Neural progenitor cell (in vitro differentiated cells): ENCODE measurements at places on chromosomes 7 and 10.
A peak's percentile ranks its signal among the peaks of the same experiment; 100 is the strongest.

DNA sequence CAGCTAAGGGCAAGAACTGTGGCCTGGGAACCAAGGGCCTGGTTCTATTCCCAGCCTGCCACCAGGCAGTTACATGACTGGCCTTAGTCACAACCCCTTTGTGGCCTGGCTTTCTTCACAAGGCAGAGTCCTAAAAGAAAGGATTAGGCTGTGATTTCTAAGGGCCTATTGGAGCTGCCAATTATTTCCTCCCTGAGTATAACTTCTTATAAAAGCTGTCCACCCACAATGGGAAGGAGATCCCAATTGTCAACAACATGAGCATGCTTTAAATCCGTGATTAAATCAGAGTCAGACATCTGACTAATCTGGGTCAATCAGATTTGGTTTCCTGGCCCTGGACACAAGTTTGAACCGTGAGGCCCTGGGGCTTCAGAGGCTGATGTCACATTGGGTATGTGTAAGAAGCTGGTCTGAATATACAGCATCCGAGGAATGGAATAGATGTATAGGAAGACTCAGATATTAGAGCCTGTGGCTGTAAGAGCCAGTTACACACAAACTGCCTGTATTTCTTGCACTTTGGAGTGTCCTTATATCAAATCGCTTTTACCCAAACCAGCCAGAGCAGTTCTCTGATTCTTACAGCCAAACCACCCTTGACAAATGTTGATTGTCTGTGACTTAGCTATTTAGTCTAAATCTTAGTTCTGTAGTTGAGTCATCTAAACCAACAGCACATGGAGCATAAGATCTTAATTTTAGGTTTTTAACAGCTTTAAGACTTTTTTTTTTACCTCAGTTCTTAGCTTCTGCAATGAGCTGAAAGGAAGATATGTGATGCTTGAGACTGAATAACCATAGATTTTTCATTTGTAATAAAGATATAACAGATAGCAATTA is 61.3 kb downstream of the ABCB4 start:
- peak overlapping the region; percentile 89 for H3K27ac ChIP-seq
- no peaks in the 10 kb centered on the region for H3K36me3 ChIP-seq
- DNase-seq: peak; percentile 84

DNA sequence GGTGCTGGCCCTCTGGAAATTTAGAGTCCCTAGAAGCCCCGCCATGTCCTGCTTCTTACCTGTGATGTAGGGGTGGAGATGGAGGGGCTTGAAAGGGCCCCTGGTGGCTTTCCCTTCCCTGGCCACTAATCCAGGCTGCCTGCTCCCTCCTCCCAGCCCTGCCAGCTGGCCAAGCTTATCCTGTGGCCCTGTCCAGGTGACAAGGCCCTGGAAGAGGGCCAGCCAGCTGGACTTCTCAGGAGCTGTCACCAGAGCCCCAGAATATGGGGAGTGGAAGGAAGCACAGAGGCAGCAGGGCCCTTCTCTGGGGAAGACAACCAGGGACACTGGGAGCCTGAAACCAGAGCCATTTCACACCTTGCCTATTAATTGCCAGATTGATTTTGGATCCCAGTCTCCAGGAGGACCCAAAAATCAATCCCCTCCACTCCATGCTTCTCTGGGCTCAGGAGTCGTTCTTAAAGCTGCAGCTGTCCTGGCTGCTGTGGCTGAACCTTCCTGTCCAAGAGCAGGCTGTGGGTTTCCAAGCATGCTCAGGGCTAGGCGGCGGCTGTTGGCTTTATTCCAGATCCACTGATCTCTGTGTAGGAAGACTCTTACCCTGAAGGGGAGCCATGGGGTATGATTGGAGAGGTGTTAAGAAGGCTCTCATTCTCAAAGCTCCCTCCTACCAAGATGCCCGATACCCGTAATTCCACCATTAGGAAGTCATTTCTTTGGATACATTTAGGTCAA is 52.6 kb upstream of the PCBD1 start:
- peaks cover 3% of the 10 kb centered on the region for H3K4me1 ChIP-seq
- H3K36me3 ChIP-seq: no peaks in the 10 kb centered on the region
- no peak for DNase-seq
- no peaks in the 10 kb centered on the region for H3K27me3 ChIP-seq
- no peak overlapping the region for H3K27ac ChIP-seq
- H3K4me3 ChIP-seq: no peak overlapping the region

DNA sequence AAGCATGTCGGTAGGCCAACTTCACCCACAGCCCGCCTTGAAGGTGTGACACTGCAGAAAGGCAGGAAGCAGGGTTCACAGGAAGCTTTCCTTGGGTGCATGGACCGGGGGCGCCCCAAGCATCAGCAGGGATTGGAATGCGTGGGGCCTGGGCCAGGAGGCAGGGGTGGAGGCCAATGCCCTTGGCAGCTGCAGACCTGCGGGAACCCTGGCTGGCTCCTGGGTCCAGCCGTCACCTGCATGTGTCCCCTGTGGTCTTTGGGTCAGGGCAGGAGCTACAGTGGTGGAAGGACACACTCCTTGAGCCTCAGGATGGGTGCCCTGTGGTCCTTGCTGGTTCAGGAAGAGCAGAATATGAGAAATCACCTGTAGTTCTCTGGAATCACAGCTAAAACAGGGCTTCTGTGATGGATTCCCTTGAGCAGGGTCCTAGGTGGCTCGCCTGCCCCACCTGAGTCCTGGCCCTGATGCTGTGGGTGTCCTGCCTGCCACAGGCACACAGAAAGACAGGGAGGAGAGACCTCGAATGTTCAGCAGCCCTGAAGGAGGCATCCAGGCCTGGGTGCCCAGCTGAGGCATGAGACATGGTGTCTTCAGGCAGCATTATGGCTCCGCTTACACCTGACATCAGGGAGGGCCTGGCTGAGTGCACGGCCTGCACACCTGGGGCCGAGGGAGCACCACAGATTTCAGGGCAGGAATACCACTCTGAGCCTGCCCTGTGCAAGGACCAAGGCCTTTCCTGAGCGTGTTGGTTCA is 15.1 kb downstream of the ANTXRL start:
- no peak overlapping the region for H3K4me3 ChIP-seq
- H3K36me3 ChIP-seq: no peaks in the 10 kb centered on the region
- no peaks in the 10 kb centered on the region for H3K27me3 ChIP-seq
- no peak for DNase-seq
- peaks cover 11% of the 10 kb centered on the region for H3K4me1 ChIP-seq
- no peak overlapping the region for H3K27ac ChIP-seq

DNA sequence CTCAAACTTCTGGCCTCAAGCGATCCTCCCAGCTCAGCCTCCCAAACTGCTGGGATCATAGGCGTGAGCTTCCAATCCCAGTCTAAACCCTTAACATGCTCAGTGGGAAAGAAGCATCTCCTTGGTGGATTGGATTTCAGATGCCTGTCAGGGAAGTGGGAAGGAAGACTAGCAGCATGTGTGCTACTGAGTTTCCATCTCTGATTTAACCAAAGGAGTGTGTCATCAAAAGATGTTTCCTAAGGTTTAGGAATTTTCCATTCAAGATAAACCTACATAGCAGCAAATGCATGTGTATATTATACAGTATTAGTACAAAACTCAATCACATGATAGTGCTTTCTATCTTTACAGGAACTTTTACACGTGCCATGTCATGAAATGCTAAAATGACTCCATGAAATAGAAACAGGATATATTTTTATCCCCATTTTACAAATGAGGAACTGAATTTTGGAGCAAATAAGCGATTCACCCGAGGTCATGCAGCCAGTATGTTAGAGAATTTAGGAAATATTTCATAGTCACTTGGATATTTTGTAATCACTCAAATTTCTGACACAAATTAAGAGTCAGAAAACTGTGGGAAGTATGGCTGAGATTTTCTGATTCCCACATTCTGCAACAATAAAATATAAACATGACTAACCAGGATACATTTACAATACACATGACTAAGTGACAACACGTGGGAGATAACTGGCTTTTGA is 11.4 kb upstream of the TMEM26 start:
- H3K27ac ChIP-seq: no peak overlapping the region
- H3K4me3 ChIP-seq: no peak overlapping the region
- no peaks in the 10 kb centered on the region for H3K27me3 ChIP-seq
- H3K36me3 ChIP-seq: no peaks in the 10 kb centered on the region
- DNase-seq: no peak
- H3K4me1 ChIP-seq: no peaks in the 10 kb centered on the region

GRCh38 chr10:614790-615582 is 74.5 kb downstream of the DIP2C start:
- DNase-seq: no peak
- H3K4me1 ChIP-seq: peaks cover 37% of the 10 kb centered on the region
- H3K27ac ChIP-seq: no peak overlapping the region
- no peaks in the 10 kb centered on the region for H3K36me3 ChIP-seq

DNA sequence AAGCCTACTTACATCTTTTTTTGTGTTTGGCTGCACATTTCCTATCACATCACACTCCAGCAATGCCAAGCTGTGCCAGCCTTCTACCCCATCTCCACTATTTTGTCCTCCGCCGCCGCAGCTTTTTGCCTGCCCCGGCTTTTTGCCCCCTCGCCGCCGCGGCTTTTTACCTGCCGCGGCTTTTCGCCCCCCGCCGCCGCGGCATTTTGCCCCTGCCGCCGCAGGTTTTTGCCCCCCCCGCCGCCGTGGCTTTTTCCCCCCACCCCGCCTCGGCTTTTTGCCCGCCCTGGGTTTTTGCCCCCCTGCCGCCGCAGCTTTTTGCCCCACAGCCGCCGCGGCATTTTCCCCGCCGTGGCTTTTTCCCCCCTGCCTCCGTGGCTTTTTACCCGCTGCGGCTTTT is 506.0 kb downstream of the ZNF37A start:
- no peak overlapping the region for H3K4me3 ChIP-seq
- no peaks in the 10 kb centered on the region for H3K27me3 ChIP-seq
- H3K36me3 ChIP-seq: no peaks in the 10 kb centered on the region
- no peak for DNase-seq

DNA sequence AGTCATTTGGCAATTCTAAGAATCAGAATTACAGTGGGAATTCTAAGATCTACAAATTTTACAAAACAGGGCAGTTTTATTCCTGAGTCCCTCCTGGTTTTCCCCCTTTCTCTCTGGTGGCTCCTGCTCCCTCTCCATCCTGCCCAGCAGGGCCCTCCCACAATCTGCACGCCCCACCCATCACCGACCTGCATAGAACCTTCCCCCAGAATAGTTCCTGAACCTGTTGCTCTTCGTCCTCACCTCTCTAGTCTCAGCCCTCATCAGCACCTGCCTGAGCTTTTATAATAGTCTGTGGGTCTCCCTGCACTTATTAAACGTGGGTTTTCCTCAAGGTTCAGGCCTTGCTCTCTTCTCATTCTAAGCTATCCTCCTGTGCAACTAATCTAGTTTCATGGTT is 49.1 kb upstream of the MNX1 start:
- no peak overlapping the region for H3K4me3 ChIP-seq
- DNase-seq: no peak
- H3K4me1 ChIP-seq: no peaks in the 10 kb centered on the region
- no peaks in the 10 kb centered on the region for H3K27me3 ChIP-seq
- H3K27ac ChIP-seq: no peak overlapping the region
- H3K36me3 ChIP-seq: no peaks in the 10 kb centered on the region
